GM23248 (cell line): ENCODE measurements at places on chromosomes 4 and X.
A peak's percentile ranks its signal among the peaks of the same experiment; 100 is the strongest.

DNA sequence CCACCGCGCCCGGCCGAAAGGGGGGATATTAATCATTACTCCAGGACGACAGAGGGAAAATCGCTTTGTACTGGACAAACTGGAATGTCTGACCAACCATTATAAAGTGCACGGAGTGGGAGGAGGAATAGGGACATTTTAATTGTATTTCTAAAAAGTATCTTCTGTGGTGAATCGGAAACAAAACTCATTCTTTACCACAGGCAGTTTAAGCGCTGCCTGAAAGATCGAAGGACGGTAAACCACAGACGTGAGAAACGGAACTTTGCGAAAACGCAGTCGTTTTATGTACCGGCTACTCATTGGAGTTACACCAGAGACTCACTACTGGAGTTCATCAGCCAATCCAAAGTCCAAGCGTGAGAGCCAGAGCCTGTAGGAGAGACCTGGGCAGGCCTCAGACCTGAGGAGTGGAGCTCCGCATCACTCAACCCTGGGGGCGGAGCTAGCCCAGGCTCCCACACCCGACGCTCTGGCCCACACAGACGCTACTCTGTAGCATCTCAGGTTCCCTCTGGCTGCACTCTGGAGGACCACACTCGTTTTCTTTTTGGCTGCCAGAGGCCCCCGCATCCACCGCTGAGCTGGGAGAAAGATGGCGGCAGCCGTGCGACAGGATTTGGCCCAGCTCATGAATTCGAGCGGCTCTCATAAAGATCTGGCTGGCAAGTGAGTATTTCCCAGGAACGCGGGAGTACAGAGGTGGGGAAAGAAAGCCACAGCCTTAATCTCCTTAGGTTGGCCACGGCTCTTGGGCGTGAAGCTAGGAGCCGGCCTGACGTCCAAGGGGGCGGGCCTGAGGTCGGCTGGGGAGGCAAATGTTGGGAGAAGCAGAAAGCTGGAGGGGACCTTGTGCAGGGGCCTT, at the start of gene COPS4:
COPS4 (plus strand) TSS at position 554 of the 865 bp plus-strand sequence; CDS start at position 596, 42 bp downstream.
- peak; percentile 100 for DNase-seq

- peak; percentile 33 for DNase-seq
Observed at GRCh38 chrX:40877887-40878286, 142.5 kb upstream of the MED14 start.

DNA sequence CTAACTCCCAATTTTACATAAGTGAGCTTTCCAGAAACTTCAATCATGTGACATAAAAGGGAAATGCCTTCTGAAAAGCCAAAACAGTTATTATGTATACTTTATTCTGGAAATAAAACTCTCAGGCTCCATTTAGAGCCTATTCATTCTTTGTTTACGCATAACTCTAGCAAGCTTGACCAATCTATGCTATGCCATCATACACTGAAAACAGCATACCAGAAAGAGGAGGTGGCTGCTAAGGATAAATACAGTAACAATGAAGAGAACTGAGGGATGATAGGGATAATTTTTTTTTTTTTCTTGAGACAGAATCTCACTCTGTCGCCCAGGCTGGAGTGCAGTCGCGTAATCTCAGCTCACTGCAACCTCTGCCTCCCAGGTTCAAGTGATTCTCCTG, 24.4 kb downstream of the CDKL2 start:
- DNase-seq: no peak

- no peak for DNase-seq
Observed at GRCh38 chrX:46456125-46456922, 88.9 kb downstream of the ZNF674 start.

DNA sequence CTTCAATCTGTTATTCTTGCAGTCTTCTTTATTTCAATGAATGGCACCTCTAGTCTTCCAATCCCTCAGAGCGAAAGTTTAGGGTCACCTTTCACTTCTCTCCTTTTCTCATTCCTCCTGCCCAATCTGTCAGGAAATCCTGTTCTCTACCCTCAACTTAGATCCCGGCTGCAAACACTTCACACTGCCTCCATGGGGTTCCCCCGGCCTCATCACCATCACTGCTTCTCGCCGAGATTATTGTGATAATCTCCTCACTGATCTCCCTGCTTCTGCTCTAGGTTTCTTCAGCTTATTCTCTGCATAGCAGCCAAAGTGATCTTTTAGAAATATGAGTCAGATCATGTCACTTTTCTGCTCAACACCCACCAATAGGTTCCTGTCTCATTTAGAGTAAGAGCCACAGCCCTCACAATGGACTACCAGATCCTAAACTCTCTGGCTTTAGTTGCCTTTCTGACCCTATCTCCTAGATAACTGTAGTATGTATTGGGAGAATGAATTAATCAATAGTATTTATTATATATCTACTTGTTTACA, 43.6 kb upstream of the TBC1D9 start:
- DNase-seq: no peak

DNA sequence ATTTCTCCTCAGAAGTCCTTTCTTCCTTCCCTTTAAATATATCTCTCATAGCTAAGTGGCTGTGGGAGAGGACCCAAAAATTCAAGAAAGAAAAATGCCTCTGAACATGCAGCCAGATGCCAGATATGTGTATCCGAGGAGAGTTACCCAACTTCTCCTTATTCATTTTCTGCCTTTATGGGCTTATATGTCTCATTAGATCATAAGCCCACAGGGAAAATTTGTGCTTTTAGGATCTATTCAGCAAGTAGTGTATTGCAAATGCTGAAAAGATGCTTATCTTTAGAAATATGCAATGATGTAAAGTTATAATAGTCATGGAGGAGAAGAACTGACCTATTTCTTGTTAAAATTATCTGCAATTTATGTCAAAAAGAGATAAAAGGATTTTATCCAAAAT, 371.8 kb upstream of the NOCT start:
- peak; percentile 67 for DNase-seq

- peak; percentile 86 for DNase-seq
Observed at GRCh38 chrX:149497626-149498025, 7.5 kb downstream of the IDS start.

- DNase-seq: no peak
Observed at GRCh38 chr4:146062340-146062739, 113.2 kb upstream of the LSM6 start.

GRCh38 chrX:39112143-39112542, 310.9 kb downstream of the MID1IP1 start:
- DNase-seq: peak; percentile 3

DNA sequence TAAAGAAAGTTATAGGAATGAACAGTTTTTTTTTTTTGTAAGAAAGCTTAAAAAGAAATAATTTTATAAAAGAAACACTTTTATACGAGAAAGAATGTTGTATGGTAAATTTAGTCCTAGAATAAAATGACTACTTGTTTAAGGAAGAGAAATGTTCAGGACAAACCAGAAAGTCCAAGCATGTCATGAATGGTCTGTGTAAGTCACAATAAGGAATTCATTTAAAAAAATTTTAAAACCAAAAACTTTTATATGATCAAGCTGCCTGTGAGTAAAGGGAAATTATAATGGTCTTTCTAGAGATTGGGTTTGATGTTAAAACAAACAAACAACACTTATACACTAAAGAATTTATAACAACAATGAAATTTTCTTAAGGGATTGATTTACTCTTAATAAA, 858.9 kb upstream of the PCDH7 start:
- no peak for DNase-seq

DNA sequence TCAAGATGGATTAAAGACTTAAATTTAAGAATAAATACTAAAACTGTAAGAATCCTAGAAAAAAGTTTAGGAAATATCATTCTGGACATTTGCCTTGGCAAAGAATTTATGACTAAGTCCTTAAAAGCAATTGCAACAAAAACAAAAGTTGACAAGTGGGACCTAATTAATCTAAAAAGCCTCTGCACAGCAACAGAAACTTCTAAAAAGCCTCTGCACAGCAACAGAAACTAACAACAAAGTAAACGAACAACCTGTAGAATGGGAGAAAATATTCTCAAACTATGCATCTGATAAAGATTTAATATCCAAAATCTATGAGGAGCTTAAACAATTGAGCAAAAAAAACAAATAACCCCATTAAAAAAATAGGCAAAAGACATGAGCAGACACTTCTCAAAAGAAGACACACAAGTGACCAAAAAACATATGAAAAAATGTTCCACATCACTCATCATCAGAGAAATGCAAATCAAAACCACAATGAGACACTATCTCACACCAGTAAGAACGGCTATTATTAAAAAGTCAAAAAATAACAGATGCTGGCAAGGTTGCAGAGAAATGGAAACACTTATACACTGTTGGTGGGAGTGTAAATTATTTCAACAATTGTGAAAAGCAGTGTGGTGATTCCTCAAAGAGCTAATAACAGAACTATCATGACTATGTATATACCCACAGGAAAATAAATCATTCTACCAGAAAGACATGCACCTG, 5.5 kb upstream of the OPRPN start:
- DNase-seq: no peak

DNA sequence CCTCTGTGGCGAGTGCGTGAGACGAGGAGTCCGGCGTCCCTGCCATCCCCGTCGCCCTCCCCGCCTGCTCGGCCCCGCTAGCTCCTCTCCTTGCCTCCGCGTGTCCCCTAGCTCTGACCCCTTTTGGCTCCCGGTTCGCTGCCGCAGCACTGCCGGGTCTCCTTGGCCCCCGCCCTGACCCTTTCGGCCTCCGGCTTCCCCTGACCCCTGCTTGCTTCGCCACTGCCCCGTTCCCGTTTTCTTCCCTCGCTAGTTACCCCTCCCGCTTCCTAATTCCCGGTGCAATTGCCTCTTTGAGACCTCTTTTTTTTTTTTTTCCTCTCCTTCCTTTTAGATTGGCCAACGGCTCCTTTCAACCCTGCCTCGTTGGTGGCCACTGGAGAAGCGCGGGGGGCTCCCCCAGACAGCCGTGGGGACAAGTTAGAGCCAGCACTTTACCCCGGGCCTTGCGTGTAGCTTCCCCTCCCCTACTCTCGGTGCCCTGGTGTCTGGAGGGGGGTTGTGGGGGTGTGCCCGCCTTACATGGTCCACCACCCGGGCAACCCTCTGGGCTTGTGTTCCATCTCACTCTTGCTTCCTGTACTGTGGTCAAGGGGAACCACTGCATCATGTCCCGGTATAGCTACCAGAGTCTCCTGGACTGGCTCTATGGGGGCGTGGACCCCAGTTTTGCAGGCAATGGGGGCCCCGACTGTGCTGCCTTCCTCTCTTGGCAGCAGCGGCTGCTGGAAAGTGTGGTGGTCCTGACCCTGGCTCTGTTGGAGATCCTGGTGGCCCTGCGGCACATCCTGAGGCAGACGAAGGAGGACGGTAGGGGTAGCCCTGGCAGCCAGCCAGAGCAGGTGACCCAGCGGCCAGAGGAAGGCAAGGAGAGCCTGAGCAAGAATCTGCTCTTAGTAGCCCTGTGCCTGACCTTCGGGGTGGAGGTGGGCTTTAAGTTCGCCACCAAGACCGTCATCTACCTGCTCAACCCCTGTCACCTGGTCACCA, 548 bp downstream of the TMEM164 start:
- peak; percentile 58 for DNase-seq

GRCh38 chr4:72319601-72320021, 249.4 kb downstream of the ADAMTS3 start:
- peak; percentile 92 for DNase-seq

- peak; percentile 68 for DNase-seq
Observed at GRCh38 chr4:173990126-173990868, 293.2 kb downstream of the FBXO8 start.

DNA sequence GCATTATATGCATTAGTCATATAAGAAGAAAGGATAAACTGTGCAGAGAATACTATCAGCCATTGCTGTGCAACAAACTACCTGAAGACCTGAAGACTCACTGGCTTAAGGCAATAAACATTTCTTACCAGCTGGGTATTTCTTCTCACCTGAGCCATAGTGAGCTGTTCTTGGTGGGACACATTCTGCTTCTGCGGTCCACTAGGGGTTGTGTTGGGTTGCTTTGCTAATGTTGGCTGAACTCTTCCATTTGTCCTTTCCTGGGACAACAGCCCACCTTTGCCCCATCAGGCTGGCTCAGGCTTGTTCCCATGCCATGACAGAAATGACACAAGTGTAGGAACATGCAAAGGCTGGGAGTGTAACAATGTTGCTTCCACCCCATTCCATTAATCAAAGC, 388.6 kb downstream of the PCDH7 start:
- DNase-seq: no peak

DNA sequence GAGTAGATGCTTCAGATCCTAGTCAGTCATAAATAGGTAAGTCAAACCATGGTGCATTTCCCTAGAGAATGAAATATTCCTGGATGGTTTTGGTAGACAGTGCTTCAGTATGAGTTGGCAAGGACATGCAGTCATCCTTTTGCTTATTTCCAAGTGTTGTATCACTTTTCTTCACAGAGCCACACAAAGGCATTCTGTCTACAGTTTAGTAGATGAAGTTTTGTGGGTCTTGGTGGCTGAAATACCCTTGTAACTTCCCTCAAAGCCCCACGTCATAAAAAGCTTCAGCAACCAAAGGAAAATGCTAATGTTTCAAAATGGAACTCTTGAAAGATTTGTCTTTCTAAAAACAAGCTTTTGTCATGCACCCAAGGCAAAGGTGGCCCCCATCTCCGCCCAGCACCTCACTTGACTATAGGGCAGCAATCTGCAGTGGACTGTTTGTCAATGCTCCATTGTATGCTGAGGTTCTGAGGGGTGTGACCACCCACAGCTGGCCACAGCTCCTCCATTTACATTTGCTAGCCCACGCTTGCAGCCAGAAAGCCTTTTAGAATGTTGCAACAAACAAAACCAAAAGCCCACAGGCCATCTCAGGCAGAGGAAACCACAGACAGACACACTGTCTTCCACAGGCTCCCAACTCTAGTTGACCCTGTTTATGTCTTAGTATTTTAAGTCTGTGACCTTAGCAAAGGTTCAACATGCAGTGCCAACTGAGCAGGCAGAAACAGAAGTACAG, 87.1 kb upstream of the FAM9C start:
- DNase-seq: no peak

GRCh38 chr4:70749313-70749712, 27.5 kb downstream of the RUFY3 start:
- no peak for DNase-seq

DNA sequence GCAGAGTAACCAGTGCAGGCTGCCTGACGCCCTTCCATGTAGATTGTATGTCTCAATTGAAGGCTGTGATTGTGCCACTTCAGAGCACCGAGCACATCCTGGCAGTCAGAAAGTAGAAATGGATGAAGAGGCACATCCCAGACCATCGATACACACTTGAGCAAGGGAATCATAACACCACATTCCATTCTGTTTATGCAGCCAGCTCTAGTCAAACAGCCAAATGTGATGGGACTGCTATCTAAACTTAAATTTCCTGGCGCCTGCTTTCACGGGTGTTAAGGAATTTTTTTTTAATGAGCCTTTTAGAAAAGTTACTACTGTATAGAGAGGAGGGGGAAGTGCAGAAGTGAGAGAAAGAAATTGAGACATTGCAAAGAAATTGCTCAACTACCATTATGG, 84.4 kb downstream of the PPARGC1A start:
- no peak for DNase-seq

DNA sequence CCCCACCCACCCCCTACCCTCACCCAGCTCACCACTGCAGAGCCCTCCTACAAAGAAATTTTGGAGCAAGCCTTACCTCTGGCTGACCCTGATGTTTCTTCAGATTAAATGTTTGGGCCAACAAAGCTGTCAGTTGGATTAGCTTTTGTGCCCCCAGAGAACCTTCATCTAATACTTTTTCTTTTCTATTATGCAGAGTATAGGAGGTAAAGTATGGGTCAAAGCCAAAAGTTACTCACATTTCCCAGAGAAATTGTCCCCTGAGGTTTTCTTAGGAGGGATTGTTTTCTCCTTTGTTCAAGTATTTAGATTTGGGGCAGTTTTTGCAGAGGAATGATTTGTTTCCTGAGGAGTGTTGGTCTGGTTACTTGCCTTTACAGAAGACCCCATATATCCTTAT, 69.5 kb downstream of the AASDH start:
- DNase-seq: no peak

GRCh38 chr4:113950207-113950606, 29.2 kb downstream of the ARSJ start:
- no peak for DNase-seq

GRCh38 chrX:96957718-96958117, 74.0 kb downstream of the RPA4 start:
- no peak for DNase-seq
